Dermis microvascular lymphatic vessel endothelial cell (primary cell): ENCODE measurements at places on chromosomes 12 and 14. TPM values are rescaled to one million over a fixed set of nuclear protein-coding genes. Genes with fewer than 3 reads are reported as not detected.

GRCh38 chr14:49303946-49304516 is 282.1 kb downstream of the RPS29 start:
- no peak for DNase-seq

DNA sequence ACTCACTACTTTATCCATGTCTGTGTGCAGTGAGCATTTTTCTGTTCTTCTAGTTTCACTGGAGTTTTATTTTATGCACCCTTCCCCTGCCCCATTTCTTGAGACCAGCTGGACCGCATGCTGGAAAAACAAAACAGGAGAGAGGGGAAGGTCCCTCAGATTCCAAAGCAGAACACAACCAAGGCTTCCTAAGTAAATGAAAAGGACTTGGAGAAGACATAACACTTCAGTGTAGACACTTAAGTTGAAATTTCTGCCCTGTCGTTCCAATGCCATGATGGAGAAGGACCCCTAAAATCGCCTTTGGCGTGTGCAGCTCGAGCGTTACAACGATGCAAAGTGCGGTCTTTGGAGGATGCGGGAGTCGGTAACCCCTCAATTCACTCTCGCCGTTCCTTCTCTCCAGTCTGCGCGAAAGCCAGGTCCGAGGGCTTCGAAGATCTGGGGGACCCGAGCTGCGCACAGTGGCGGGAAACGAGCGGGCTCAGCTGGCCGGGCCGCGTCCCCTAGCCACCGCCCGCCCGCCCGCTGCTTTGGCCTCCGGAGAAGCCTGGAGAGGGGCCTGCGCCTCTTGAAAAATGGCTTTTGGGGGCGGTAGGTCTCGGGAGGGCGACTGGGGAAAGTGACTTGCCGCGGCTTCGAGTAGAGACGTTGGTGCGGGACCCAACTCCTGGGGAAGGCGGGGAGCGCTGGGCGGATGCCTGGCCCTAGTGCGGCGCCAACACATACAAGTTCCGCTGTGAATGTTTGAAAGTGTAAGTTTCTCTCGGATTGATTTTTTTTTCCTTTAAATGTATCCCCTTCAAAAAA is 11.2 kb upstream of the HOXC13 start:
- no peak for DNase-seq

GRCh38 chr12:88472248-88472647 is 108.0 kb downstream of the KITLG start:
- DNase-seq = no peak

- DNase-seq = peak; percentile 31
These were observed 181.2 kb downstream of the PRKCH start for GRCh38 chr14:61502459-61503093.

The SLC38A4 gene
- 2.3 and 3.2 TPM in 2 replicates for total RNA-seq

The TEX52 gene
- not detected in 2 replicates for total RNA-seq

The MYO1H gene
- not detected in 2 replicates for total RNA-seq

The TAS2R14 gene
- total RNA-seq = 0.90 and 1.0 TPM in 2 replicates

The PLEKHH1 gene
- total RNA-seq = 0.13 TPM in 2 replicates
